Brain pericyte (primary cell): ENCODE measurements at places on chromosomes 7 and 10.

DNA sequence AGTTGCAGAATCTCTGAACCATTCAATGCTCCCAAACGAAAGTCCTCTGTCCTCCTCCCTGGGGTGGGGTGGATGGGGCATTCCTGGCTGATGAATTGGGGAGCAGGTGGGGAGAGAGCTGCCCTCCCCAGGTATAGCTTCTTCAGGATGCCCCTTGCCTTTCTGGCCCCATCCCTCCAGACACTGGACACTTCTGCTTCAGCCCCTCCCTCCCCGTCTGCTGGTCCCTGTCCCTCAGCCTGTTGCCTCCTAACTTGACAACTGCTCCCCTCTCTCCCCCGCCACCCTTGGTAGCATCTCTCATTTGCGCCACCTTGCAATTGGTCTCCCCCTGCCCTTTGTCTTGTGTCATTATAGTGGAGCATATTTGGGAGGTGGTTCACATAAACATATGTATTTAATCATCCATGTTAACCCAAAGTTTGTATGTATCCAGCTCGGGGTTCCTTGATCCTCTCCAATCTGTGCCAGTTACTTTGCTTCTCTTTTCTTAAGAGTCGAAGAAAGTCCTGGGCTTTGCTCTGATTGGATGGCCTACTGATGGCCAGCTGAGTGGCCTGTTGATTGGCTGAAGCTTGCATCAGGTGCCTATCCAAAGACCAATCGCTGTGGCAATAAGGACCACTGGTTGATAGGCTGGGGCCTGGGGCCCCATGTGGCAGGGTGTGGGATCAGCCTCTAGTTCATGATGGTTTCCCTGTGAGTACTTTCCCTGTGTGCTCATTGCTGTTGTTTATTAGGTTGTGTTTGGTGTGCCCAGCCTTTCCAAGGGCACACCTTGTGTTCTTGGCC, 4.0 kb upstream of the GCK start:
- no peak for DNase-seq

DNA sequence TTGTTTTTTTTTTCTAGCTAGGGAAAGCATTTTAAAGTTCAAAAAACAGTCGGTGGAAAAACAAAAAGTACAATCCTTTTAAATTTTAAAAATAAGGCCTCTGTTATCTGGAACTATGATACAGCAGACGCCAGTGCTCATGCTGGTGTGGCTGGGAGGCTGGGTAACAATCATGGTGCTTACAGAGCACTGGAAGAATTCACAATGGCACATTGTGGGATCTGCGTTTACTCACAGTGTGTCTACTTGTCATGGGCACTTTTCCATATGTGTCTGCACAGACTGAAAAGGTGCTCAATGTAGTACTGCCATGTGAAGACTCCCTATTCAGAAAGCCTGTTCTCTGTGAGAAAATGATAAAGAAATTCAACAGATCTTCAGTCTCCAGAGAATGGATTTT, 278.2 kb upstream of the IMMP2L start:
- DNase-seq = no peak

DNA sequence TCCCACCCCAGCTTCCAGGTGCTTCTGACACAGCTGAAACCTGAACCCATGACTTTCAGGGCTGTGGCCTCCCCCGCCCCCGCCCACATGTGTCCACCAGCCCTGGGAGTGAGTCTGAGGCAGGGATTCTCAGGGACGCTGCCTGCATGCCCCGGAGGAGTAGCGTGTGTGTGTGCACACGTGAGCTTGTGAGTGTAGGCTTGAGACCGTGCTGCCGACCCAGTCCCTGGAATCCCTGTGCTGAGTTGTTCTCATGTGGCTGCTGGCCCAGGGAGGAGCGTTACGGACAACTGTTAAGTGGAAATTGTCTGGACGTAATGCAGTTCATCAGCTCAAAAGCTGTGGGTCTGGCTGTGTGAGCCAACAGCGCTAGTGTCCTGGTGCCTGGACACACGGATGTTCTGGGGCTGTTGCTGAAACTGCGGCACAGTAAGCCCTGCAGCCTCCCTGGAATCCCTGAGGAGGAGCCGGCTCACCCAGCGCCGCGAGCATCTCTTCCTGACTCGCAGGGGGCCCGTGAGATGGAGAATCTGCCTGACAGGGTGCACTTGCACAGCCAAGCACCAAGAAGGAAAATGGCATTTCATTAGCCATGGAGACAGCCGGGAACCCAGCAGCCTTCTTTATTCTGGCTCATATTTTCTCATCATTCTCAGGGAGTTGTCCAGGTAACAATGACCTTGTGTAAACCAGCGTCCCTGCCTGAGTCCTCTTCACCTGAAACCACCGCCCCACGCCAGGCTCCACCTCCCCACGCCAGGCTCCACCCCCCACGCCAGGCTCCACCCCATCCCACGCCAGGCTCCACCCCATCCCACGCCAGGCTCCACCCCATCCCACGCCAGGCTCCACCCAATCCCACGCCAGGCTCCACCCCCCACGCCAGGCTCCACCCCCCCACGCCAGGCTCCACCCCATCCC, 603.9 kb downstream of the PTPRN2 start:
- no peak for DNase-seq

GRCh38 chr10:27245836-27246235, 5.2 kb upstream of the ACBD5 start:
- DNase-seq = no peak

- no peak for DNase-seq
These were observed 4.4 kb downstream of the SPOCK2 start for GRCh38 chr10:72083790-72084459.

DNA sequence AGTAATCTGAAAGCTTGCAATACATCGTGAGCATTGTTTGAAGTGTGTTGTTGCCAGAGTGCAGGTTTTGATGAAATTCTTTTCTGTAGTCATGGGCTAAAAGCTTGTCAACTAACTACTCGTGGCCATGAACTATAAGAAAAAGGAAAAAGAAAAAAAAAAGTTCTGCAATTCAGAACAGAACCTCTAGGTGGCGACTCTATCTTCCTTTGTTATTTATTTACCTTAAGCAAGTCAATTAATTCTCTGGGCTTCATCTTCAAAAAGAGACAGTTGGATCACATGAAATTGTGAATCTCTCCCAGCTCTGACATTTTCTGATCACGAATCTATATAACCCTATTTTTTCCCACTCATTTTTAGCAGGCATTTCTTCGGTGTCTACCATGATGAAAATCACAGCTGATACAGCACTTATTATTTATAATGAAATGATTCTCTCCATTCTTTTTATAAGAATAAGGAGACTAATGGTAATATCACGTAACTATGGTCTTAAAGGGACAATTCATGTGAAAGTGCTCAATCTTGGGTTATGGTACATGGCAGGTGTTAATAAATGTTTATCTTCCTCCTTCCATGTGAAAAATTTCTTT, 18.8 kb downstream of the TMEM196 start:
- peak; percentile 15 for DNase-seq

- no peak for DNase-seq
These were observed 398.3 kb downstream of the DPP6 start for GRCh38 chr7:154450451-154450850.
